ENCODE measurements at places on chromosomes 12 and 14. TPM values are rescaled to one million over a fixed set of nuclear protein-coding genes. Genes with fewer than 3 reads are reported as not detected.

- DNase-seq = no peak
These were observed 96.1 kb downstream of the PPHLN1 start for GRCh38 chr12:42421844-42422779.

DNA sequence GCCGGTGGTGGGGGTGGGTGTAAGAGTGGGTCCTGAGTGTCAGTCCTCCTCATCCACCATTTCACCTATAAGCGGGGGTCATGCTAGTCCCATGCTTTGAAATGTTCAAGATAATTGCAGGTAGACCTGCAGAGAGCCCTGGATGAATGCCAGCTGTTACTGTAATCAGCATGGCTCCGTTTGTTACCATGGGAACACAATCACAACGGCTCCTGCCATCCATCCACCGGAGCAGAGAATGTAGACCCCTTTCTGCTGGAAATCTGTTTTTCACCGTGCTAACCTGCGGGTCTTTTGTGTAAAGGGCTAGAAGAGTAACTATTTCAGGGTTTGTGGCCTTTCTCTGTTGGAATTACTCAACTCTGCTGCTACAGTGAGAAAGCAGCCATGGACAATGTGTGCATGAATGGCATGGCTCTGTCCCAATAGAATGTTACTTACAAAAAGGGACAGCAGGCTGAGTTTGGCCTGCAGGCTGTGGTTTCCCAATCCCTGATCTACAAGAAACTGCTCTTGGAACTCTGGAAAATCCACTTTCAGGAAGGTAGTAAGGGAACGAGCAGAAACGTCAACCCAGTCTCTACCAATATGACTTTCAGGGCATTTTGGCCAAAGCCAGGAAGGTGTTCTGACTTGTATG, 36.1 kb downstream of the KCTD10 start:
- DNase-seq = peak; percentile 12

DNA sequence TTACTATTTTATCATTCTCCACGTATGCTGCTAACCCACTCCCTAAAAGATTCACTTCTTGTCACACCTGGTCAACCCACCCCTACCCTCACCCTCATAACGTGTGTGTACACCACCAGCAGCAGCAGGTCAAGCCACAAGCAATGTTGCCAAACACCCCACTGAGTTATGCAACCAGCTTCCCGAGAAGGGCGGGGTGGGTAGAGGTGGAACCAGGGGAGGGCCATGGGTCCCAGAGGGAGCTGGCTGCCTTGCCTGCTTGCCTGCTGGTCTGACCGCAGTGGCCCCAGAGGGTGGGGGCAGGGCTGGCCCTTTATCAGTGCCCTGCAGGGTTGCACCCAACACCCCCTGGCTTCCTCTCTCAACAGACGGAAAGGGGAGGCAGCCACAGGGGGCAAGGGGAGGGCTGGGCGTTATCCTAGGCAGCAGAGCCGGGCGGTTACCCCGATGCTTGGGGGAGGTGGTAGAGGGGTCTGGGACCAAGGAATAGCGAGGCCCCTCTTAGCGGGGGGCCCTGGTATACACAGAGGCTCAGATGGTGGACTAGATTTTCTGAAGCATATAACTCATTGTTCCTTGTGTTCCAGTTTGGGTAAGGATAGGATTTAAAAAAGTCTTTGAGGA, 3.5 kb upstream of the NFE2 start:
- DNase-seq = peak; percentile 64

GRCh38 chr14:37466003-37466622, 128.9 kb downstream of the FOXA1 start:
- DNase-seq = peak; percentile 56

GRCh38 chr12:124494751-124495129, 72.7 kb downstream of the NCOR2 start:
- DNase-seq = no peak

Gene TMEM179
- not detected for total RNA-seq

Gene ACAD10
- 11.1 TPM for total RNA-seq

GRCh38 chr14:40133463-40133862, 701.2 kb upstream of the FBXO33 start:
- no peak for DNase-seq

DNA sequence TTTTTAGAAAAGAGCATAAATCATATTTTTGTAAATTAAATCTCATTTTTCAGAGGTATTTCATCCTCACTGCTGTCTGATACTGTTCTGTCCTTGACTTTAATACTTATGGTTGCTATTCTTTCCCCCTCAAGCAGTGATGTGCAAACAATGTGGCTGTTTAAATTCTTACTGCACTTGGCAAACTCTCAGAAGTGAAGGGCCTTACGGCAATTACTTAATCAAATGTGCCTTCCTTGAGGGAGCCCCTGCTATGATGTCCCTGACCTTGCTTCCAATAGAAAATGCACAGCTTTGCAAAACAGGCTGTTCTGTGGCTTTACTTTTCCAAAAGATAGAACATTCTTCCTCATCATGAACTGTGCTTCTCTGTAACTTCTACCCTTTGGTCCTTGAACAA, 35.2 kb downstream of the UBE3B start:
- no peak for DNase-seq

DNA sequence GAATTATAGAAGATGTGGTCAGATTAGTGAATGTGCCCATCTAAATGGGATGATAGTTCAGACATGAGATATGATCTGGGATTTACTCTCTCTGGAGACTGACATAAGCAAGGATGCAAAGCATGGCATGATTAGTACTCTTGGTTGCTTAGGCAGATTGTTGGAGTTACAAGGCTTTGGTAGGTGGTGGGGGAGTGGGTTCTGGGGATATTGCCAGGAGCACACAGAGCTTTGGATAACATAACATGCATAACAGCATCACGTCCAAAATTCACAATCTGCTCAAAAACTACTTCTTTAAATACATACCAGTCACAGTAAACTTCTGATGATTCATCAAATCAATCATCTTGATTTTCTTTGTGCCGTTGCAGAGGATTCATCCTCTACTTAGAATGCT, 287.4 kb downstream of the ACSS3 start:
- no peak for DNase-seq

DNA sequence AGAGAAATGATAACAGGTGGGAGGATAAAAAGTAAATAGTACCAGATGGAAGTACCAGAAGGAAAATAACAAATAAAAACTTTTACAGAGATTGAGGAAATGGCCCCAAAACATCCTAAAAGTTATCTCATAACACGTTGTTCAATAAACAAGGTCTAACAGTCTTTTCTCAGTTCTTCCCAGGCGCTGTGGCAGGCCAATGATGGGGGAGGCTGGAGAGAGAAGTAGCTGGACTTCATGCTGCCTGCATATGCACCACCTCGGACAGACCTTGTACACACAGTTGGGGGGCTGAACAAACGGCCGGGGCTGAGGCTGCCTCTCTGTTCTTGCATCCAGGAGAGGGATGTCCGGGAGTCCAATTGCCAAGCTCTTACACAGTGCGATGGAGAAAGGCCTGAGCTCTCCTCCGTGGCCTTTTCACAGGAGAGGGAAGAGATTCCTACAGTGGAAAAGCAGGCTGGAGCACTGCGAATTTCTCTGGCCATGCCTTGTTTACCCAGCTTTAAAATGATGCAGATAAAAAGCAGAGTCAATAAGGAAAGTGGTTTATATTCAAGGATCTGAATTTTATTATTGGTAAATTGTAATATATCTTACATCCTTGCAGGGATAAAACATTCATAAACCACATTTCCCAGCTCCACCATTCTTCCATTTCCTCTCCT, 109.8 kb downstream of the PHLDA1 start:
- peak; percentile 35 for DNase-seq

GRCh38 chr14:65703521-65703920, 291.0 kb downstream of the FUT8 start:
- no peak for DNase-seq

GRCh38 chr12:30965613-30965985, 39.1 kb downstream of the TSPAN11 start:
- DNase-seq = peak; percentile 63

DNA sequence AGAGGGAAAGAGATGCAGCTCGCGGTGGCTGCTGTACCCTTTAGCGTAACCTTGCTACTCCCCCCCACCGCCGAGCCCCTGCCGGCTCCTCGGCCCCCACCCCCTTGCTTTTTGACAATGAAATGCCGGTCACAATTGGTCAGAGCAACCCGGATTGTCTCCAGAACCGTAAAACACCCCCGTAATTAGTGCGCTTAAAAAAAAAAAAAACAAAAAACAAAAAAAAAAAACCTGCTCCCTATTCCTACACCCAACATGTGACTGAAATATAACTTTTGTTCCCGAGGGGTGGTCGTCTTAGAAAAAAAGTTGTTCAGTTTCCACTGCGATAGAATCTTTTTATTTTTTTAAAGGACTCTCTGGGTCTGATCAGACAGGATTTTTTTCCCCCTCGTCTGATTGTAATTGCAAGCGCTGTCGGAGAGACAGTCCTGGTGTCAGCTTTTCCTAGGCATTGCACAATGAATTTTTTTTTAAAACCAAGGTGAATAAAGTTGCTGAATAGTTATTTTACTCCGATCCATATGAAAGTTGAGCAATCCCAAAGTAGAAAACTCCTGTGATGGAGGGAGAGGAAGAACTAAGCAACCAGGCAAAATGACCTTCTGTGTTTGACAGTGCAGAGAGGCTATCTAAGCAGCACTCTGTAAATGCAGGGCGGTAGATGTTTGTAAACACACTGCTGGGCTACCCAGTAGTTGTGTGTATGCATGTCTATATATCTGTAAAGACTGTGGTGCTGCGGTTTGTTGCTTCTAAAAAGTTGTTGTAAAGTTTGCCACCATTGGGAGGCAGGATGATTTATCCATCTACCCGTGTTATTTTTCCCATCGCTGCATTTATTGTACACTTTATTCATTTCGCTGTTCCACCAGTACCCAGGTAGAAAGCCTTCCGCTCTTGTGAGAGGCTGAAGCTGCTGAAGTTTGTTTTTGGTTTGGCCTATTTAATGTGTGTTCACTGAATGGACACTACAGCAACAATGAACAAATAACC, 1.1 kb downstream of the ETV6 start:
- DNase-seq = peak; percentile 73

GRCh38 chr14:102849526-102850379, 72.5 kb downstream of the TRAF3 start:
- peak; percentile 0 for DNase-seq

- peak; percentile 65 for DNase-seq
These were observed 15.1 kb downstream of the AVIL start for GRCh38 chr12:57803319-57803893.

- no peak for DNase-seq
These were observed 781.4 kb downstream of the NRXN3 start for GRCh38 chr14:78951602-78952001.

DNA sequence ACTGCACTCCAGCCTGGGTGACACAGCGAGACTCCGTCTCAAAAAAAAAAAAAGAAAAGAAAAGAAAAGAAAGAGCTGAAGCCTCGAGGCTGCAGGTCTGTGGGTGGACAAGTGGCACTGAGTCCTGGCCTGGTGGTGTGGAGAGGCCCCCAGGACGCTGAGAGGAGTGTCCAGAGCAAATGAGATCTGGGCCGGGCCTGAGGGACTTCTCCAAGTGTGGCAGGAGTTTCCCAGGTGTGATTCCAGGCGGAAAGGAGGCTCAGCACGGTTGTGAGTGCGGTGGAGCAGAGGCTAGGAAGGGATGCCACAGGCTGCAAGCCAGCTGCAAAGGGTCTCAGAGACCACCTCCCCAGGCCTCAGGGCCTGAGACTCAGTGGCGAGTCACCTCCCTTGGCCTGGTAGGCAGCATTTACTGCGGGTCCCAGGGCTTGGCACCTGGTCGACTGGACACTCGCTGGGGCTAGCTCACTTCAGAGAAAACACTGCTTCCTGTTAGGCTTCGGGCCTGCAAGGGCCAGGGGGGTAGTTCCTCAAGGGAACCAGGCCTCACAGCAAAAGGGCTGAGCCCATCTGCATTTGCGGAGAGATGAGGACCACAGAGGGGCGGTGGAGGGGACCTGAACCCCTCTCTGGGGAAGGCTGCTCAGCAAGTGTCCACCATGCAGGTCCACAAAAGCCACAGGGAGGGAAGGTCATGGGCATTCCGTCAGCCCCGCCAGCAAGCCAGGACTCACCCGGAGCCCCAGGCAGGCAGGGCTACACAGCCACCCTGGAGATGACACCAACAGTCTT, 11.7 kb downstream of the TTC7B start:
- no peak for DNase-seq

DNA sequence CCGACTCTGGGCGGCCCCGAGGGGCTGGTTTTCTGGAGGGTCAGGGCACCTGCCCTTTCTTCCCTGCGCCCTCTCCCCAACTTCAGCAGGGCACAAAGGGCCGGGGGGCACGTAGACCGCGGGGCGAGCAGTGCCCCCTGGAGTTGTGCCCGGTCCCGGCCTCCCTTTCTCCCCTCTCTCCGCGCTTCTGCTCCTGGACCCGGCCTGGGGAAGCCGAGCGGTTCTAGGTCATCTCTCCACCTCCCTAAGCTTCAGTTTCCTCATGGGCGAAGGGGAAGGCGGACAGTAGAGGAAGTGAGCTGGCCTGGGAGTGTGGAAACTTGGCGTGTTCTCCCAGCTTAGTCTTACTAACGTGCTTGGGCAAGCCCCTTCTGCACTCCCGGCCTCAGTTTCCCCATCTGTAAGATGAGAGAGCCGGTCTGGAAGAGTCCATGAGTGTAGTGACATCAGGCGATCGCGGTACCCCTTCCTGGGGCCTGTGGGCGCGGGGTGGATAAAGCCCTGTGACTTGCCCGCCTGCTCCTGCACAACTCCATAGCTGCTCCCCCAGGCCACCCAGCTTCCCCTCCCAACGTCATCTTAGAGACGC, 158.6 kb upstream of the PARP11 start:
- DNase-seq = peak; percentile 29

GRCh38 chr12:3154006-3154405, 76.8 kb downstream of the TSPAN9 start:
- DNase-seq = no peak

Gene RNASE7
- not detected for total RNA-seq

GRCh38 chr12:105570944-105571343, 240.5 kb downstream of the C12orf75 start:
- no peak for DNase-seq

DNA sequence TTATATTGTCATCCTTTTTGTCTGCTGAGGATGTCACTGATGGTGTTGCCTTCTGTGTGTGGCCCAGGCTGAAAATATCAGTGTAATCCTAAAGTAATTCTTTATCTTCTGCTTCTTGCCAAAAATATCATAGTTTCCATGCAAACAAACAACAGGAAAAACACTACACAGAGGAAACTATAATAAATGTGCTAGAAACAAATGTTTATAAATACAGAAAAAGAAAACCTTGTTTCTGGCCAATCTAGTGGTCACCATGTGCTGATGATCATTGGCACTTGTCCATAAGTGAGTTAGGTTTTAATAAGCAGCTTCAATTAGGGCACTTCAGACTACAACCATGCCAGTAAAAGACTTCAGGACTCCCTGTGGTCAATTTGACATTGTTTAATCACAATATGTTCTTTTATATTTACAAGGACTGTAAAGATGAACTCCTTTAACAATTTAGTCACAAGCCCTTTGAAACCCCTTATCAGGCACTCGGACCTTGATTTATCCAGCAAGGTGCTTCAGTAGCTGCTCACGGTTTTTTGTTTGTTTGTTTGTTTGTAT, 124.8 kb downstream of the TMTC3 start:
- DNase-seq = no peak

Gene MUCL1
- total RNA-seq = not detected

- no peak for DNase-seq
These were observed 8.5 kb upstream of the SIVA1 start for GRCh38 chr14:104744484-104744883.

- peak; percentile 76 for DNase-seq
These were observed 10.6 kb downstream of the DDX54 start for GRCh38 chr12:113174461-113175384.

- DNase-seq = peak; percentile 46
These were observed 704 bp downstream of the ATP2B1 start for GRCh38 chr12:89707703-89708564.

GRCh38 chr12:53532524-53533445, 25.5 kb upstream of the NPFF start:
- DNase-seq = no peak

Data from HT-29 (cell line).